ENCODE measurements at places on chromosomes 1 and 21.

GRCh38 chr1:161398900-161399256 lies 31.2 kb upstream of the CFAP126 start:
- DNase-seq = no peak

DNA sequence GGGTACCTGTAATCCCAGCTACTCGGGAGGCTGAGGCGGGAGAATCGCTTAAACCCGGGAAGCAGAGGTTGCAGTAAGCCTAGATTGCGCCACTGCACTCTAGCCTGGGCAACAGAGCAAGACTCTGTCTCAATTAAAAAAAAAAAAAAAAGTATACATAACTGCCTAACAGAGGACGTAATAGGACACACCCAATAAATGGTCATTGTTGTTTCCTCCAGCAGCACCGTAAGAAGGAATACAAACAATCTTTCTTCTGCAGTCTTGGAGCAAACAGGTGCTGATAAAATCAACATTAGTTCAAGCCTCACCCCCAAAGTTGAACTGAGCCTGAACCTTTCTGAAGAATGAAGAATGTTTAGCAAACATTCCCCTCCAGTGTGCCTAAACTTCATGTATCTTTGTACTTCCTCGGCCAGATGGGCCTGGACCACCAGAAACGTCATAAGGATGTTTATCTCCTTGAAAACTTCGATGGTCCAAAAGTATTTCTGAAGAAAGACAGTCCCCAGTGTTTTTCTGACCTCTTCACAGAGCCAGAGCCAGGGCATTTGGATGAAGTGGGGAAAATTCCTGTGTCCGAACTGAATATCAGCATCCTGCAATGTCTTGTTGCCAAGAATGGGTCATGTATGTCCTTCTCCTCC lies 136.8 kb upstream of the F3 start:
- DNase-seq = no peak

DNA sequence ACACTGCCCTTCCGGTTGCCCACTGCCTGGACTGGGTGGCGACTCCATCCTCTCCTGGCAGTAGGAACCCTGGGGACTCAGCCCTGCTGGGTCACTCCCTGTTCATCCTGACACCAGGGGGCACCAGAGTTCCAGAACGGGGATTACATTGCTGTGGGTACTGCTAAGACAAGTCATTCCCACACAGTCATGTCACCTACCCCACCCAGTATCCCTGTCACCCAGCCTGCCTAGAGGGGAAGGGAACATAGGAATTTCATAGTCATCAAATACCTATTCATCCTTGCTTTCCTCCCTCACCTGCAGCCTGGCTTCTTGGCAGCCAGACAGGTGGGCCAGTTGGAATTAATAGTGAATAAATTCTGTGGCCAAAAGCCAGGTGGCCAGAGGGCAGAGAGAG lies 9.8 kb upstream of the SFN start:
- DNase-seq = no peak

- DNase-seq = no peak
Observed at GRCh38 chr1:184801503-184801902, 46.8 kb upstream of the EDEM3 start.

- no peak for DNase-seq
Observed at GRCh38 chr21:43850728-43851295, 14.2 kb upstream of the AGPAT3 start.

- no peak for DNase-seq
Observed at GRCh38 chr1:110967256-110967655, 3.5 kb upstream of the LRIF1 start.

DNA sequence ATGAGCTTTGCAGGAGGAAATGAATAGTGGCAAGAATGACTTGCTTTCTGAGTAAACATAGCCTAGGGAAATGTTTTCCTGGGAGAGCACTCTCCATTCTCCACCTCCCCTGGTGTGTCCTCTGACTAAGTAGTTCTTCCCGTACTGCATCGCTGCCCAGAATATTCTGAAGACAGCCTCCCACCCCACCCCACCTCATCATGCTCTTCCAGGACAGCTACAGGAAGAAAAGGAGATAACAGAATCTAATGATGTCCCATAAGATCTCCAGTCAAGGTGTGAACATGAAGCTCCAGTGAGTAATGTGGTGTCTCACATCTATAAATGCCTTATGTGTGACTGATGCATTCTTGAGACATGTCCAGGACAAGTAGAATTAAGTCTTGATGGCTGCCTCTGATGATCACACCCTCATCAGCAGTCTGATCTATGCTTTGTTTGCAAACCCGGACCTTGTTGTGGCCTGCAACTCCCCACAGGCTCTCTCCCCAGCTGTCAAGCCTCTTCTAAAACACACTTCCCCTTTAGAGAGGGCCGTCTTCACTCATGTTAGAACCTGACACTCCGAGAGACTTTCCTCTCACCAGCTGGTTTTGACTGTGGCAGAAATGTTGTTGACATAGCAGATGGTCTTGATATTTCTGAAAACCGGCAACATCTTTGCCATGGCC lies 183.0 kb downstream of the CYYR1 start:
- no peak for DNase-seq

DNA sequence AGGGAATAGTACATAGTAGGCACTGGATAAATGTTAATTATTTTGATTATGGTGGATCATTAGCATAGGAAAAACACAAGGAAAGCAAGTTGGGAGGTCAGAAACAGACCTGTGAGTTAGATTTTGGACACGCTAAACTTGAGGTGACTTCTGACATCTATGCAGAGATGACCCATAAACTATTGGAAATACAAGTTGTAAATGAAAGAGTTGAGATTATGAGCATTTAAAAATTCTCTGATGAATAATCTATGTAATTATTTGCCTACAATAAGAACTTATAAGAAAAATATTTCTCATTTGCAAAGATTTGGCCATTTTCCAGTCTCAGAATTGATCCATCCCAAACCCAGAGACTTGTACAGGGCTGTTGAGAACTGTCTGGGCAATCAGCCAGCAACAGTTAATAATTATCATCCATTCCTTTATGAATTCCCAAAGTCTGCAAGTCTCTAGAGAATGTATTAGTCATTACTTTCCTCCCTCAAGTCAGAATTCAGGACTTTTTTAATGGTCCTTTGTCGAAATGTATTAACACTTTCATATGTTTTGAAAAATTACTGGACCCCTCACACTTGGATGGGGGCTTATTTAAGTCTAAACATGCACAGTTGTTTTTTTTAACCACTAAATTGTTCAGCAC lies 19.4 kb upstream of the SLAMF6 start:
- DNase-seq = no peak

- no peak for DNase-seq
Observed at GRCh38 chr1:59570524-59570923, 244.2 kb upstream of the HOOK1 start.

GRCh38 chr21:44687671-44688070 lies 5.7 kb upstream of the KRTAP12-1 start:
- peak; percentile 55 for DNase-seq

DNA sequence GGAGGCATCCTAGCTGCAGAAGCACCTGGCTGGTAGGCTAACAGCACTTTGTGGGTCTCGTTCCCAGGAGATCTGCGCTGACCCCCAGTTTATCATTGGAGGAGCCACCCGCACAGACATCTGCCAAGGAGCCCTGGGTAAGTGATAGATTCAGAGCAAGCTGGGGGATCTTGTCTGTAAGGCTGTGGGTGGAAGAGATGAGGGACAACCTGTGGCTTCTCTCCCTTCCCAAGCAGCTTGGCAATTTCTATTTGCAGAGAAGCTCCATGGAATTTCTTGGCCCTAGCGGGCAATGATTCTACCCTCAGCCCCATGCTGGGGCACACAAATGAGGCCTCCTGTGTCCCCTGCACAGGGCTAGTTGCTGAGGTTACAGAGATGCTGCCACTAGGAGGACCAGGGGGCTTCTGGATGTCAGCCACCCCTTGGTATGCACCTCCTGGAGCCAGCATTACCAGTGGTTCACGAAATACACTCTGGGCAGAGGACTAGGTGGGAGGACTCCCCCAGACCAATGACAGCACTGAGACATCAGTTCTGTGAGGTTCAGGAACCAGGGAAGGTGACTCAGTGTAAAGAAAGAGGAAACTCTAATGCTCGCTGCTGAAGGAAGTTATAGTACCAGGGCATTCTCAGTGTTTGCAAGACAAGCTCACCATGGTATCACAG lies 5.5 kb downstream of the CAPN2 start:
- no peak for DNase-seq

DNA sequence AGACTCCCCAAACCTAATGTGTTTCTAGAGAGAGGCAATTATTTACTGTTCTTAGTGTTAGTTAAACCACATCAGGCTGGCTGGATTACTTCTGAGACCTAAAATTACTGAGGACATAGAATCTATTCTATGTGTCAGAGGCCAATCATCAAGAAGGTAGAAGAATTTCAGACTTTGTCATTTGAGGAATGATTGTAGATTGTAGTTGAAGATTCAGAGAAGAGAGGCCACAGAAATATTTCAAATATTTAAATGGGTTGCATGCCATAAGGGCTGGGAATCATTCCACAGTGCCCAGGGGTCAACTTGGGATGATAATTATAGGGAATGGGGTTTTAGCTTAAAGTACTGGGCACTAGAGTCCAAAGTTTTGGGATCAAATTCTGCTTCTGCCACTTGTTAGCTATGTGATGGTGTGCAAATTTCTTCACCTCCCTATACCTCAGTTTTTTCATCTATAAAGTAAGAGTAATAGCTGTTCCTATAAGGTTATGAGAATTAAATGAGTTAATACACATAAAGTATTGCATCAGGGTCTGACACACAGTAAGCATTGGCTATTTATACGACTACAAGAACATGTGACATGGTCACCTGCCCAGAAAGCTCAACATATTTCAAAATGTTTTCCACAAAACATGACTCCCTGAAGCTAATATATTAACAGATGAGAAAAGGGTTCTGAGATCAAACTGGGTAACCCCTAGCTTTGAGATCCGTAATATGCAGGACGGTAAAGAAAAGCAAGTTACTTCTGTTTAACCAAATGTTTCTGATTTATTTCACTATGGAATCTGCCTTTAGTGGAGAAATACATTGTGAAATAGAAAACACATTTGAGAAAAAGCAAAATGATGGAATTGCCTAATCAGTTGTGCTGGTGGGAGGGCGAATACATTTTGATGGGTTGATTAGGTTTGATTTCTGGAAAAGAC lies 69.7 kb upstream of the SPAG17 start:
- DNase-seq = no peak

DNA sequence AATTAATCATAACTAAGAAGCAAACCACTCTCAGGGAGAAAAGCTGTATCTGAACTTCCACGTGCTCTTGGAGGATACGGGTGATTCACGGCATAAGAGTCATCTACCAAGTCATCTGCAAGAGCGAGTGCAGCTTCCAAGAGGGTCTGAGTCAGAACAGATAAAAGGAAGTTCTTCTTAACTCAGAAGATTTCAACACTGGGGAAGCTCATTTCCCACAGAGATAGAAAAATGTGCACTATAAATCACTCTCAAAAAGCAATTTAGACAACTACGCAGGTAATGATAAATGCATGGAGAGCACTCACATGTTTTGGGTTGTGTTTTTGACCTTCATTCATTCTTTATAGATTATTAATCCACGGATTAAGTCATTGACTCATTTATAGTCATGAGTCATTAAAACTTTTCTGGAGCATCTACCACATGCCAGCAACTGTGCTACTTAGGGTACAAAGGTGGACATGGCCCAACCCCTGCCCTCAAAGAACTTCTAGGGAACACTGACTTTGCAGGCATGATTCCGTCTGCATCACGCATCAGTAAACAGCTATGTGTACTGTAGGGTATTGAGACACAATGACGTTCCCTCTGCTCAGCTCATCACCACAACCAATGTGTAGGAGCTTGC lies 20.8 kb downstream of the KCNJ15 start:
- no peak for DNase-seq

GRCh38 chr1:109777980-109778625 lies 14.4 kb upstream of the EPS8L3 start:
- no peak for DNase-seq

Data from left forelimb (tissue), 1 donor.